Naive thymus-derived CD4-positive, alpha-beta T cell (primary cell): ENCODE measurements at places on chromosomes 7 and 10. TPM values are rescaled to one million over a fixed set of nuclear protein-coding genes. Genes with fewer than 3 reads are reported as not detected.

SLC18A2 gene
- total RNA-seq = not detected

SPDYE6 gene
- not detected for total RNA-seq

- DNase-seq = no peak
Observed at GRCh38 chr7:129884495-129884894, 68.3 kb downstream of the UBE2H start.

ZNF777 gene
- 11.2 TPM for total RNA-seq

DNA sequence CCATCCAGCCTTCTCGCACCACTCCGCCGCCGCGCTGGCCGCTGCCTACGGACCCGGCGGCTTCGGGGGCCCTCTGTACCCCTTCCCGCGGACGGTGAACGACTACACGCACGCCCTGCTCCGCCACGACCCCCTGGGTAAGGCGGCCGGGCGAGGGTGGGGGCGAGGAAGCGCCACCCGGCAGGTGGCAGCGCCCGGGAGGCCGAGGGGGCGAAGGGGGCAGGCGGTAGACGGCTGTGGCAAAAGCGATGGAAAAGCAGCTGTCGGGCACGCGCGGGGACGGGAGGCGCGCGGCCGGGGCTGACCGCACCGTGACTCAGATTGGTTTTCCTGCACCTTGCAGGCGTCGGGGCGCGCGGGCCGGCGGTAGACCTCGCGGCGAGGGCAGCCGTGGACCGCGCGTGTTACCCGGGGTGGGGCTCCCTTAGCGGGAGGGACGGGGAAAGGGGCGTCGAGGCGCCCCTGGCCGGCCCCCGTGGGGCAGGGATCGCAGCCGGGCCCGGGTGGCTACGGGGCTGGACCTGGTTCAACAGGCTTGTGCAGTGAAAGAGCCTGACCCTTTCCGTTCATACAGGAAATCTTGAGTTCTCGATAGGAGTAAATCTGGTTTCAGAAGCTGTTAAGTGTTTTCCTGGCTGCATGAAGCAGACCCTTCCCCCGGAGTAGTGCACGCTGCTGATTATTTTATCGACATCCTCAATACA is 608 bp downstream of the HHEX start:
- no peak for DNase-seq

DNA sequence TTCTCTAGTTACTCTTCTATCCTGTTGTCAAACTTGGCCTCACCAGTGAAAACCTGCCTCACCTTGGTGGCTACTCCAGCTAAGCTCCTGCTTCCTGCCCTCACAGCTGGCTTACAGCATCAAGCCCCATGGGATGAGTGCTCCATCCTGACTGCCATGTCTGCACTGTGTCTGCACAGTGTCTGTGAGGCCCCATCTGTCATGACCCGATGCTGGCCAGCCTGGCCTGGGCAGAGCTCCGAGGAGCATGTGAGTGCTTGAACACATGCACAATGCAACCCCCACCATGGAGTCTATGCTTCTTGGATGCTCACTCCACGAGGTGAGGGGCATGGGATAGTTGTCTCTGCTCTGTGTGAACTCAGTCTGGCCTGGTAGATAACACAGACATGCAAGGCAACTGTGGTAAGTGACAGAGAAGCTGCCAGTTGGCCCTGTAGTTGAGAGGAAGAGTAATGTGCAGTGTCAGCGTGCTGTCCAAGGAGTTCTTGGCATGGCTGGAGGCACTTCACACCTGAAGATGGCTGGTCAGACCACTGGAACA is 207.1 kb upstream of the ZNF32 start:
- DNase-seq = no peak

GRCh38 chr7:100655908-100656674 is at the start of gene ACTL6B:
Gene ACTL6B, minus strand, starts transcription at chr7:100656448. Its CDS starts 94 bp downstream, at chr7:100656354.
- peak; percentile 49 for DNase-seq
